ENCODE measurements at places on chromosomes 6 and 20.

GRCh38 chr6:34571388-34571787 lies 15.3 kb upstream of the SPDEF start:
- DNase-seq: no peak

- no peak for DNase-seq
Observed at GRCh38 chr20:46970937-46971630, 76.4 kb downstream of the EYA2 start.

- no peak for DNase-seq
Observed at GRCh38 chr6:14966096-14966905, 279.6 kb upstream of the JARID2 start.

DNA sequence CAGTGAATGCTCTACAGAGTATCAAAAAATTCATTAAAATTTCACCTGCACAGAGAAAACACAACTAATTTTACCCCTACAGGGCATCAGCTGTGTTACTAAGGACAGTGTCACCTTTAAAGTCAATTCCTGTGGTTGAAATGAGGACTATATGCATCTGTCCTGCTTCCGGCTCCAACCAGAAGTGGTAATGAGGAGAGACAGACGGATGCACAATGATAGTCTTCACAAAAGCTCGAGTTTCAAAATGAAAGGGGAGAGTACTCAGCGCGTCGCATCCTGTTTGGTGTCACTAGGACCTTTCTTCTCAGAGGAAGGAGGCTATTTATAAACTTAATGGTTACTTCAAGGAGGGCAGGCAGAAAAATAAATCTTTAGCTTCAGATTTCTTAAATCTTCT lies 86.5 kb downstream of the LYRM4 start:
- DNase-seq: no peak

DNA sequence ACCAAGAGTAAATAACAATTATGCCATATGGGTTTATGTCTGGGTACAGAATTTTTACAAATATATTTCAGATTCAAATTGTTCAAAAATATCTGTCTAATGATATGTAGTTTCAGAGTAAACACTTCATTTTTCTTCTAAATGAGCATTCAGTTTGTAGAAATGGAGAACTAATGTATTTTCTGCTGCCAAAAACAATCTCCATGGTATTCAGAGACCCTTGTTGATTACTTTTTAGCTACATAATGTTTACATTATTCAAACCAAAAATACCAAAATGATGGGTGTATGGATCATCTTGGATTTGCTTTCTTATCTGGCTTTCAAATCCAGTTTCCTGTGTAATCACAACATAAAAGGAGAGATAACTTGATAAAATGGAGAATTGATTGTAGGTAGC lies 576.0 kb upstream of the CDH4 start:
- DNase-seq: no peak

- DNase-seq: no peak
Observed at GRCh38 chr20:22282696-22283095, 301.7 kb downstream of the FOXA2 start.

DNA sequence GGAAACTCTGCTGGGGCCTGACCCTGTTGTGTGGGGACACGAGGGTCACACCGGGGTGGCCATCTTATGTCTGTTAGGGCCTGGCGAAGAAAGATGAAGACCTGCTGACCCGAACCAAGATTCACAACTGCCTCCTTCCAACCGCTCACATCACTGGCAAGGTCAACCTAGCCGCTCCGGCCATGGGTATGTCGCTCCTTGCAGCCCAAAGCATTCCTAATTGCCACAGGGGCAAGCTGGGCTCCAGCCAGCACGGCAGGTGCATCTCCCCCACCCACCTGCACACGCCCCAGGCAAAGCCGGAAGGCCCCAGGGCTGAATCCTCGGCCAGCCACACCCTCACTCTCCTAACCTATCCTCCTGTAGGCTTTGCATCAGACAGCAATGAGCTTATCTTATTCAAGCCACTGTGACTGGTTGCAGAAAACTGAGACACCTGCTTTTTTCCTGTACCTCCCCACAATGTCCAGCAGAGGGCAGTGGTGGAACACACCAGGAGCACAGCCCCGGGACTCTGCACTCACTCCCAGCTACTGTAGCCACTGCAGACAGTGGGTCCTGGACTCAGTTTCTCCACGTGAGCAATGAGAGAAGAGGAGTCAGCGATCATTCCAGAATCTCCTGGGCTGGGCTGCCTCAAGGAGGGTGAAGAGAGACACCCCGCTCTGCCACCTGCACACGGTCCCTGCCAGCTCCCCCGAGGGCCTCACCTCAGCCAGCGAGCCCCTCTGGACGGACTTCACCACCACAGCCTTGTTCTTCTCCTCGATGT lies 170.2 kb downstream of the PREX1 start:
- peak; percentile 52 for DNase-seq

GRCh38 chr20:62461157-62461556 lies 14.6 kb downstream of the GATA5 start:
- DNase-seq: no peak

DNA sequence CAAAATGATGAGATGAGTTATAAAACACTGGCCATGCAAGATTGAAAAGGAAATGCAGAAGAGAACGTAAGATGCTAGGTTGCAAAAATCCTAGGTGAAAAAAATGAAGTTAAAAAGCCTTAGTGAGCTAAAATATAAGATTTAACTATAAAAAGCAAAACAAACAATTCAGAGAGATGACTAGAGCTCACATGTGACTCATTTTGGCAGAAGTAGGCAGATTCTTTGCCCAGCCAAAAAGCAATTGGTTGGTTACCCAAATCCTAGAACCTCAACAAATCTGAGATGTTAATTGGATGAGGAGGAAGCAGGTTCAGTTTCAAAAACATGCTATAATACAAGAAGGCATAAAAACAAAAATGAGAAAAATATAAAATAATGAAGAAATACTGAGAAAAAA lies 249.1 kb downstream of the OGFRL1 start:
- DNase-seq: no peak

DNA sequence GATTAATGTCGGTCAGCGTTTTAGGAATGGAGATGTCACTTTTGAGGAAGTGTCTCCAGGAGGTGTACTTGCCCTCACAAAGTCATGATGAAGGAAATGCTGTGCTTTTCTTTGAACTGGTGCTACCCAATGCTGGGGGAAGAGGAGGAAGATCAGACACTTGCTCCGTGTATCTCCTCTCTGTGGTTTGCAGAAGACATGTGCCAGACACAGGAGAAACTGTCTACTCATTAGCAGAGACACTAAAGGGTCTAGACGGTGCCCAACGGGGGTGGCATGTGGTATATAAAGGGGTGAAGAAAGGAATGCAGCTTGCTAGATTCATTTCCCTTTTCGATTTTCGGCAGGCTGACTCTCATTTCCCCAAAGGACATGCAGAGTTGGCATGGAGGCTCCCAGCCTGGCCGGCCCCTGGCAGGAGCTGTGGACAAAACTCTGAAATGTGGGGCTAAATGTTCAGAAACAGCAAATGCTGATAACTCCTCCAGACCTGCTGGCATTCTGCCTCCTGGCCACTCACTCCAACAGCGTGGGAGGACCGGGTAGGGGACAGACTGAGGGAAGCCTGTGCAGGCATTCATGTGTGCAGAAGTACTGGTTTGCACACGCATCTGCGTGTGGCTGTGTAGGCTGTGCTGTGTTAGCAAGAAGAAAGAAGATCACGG lies 59.6 kb upstream of the QKI start:
- DNase-seq: no peak

- DNase-seq: no peak
Observed at GRCh38 chr20:51275826-51276225, 252.9 kb upstream of the KCNG1 start.

Measured in NCI-H526 treated with DMSO at 0.1 percent for 48 hours (cell line).